ENCODE measurements at places on chromosomes 11 and 22.

DNA sequence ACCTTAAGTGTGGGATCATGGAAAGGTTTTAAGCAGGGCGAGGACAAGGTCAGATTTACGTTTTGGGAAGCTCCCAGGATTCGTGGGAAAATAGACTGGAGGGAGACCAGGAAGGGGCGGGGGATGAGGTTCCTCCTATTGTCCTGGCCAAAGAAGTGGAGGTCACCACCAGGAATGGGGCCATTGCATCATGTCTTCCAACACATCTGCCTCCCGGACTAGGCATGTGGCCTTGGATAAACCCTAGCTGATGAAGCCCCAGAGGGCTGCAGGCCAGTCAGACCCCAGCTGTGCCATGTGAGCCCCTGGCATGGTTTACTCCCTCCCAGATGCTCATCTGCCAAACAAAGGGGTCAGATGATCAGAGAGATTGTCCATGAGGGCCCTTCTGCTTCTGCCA, 11.5 kb upstream of the YWHAH start:
- no peak for DNase-seq

DNA sequence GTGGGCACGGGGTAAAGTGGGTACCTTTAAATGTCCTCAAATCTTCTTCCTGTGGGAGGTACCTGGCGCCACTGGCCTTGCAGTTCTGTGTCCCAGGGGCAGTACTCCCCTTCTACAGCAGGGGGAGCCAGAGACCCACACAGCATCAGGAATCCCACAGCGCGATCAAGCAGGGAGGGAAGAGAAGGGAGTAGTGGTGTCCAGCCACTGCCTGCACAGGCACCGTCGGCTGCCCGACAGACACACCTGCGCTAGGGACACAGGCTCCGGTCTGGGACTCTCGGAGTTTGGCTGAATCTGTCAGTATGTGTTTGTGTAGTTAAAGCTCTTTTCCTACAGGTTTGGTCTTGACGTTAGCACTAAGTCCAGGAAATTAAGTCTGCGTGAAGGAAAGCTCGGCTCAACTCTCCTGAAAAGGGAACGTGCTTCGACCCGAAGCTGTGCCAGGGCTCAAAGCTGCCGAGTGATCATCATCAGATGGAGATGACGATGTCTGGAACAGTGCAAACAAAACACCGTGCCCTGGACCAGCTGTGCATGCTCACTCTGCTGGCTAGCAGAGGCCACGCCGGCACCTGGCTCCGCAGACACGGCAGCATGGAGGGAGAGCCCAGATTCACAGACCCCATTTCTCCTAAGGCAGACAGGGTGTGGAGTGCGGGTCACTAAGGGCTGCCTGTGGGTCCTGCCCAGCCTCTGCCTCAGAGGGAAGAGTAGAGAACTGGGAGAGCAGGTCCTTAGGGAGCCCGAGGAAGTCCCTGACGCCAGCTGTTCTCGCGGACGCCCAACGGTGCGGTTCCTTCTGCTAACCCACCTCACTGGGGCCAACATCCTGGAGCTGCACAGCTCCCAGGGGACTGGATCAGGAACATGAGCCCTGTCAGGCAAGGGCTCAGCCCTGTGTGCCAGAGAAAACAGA, 56.0 kb upstream of the BID start:
- DNase-seq = peak; percentile 71

GRCh38 chr11:88950975-88951374, 114.8 kb downstream of the GRM5 start:
- no peak for DNase-seq

DNA sequence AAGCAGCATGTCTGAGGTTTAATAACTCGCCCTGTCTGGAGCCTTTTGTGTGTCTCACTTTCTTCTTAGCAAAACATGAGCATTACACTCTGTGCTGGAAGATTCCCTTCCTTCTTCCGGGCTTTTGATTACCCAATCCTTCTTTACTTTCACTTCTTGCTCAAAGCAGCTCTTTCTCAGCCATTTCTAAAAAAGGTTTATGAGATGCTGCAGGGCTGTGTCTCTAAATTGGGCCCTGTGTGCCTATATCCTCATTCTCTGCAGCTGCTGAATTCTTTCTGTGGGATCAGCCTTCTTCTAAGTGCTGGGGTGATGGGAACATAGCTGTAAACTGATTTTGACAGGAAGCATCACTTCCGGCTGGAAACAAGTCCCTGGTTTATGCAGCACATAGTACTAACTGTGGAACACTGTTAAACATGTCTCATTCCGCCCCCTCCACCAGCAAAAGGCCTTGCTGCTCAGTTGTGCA, 71.8 kb downstream of the PIWIL4 start:
- DNase-seq = no peak

- DNase-seq = no peak
Observed at GRCh38 chr11:11387622-11388305, 34.7 kb upstream of the CSNK2A3 start.

DNA sequence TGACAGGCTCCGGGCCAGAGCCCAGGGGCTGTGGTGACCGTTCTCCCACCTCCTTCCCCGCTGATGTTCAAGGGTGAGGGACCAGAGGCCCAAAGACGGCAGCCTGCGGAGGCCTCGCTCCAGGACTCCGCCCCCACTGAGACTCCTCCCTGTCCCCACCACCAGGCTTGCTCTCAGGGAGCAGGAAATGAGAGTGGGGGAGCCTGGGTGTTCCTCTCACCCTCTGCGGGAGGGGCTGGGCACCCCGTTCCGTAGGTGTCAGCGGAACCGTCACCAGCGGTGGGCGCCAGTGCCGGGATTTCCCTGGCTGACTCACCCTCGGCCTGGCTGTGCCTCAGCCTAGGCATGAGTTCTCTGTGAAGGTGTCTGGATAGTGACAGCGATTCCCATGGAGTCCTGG, 15.7 kb downstream of the DAGLA start:
- peak; percentile 87 for DNase-seq

DNA sequence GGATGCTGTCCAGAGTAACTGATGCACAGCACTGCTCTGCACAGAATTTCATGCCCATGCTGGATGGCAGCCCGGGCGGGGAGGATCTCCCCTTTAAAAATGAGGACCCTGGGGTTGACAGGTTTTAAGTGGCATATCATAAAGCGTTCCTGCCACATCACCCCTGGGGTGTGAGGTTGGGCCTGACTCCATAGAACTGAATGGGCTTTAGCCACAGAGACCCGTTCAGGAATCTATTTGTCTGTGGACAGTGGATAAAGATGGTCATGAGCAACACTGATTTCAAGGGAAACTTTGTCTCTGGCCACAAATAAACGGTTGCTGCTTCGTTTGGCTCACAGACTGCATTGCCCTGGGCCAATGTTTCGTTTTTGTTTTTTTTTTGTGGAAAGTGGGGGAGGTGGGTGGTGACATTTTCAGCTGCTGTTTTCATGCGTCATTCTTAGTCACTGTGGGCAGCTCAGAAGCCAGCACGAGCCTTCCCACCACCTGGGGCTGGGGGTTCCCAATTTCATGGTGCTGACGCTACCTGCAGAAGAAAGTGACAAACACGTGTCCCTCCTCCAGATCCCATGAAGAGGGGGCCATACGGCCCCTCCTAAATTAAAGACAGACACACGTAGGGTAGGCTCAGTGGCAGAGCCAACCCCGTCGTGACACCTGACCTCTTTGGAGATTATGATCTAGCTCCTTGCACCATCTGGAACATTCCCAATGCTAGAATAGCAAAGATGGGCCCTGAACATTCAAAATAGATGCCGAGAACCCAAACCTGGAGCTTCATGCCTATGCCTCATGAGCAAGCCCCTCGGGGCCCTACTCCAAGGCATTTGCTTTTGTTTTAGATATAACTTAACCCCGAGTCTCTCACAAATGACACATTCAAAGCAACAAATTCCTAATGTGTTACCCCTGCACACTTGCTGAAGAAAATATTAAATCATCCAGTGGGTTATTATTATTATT, 54.8 kb upstream of the PHF21B start:
- peak; percentile 38 for DNase-seq

Data from stimulated activated CD8-positive, alpha-beta memory T cell treated with anti-CD3 and anti-CD28 coated beads, Interleukin-4, amount 100 ng/mL, for 24 hours (primary cell).